ENCODE measurements at places on chromosomes 4 and X.

DNA sequence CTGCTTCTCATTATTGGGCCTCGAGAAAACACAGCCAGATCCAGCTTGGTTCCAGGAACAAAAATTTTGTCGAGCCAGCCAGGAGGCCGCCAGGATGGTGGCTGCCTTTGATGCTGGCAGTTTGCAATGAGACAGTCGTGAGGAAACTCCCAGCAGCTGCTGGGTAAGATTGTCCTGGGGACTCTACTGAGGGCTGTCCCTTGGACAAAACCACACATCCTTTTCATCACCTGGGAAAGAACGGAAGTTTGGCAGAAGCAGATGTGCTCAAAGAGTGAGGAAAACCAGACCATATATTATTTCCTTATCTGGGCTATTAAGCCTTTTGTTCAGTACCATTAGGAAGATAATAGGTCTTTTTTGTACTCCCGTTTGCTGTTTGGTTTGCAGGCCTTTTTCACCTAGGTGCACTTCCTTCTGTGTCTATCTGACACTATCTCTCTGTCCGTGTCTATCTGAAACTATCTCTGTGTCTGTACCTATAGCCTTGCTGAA is 13.4 kb upstream of the PAPSS1 start:
- no peak for DNase-seq

GRCh38 chrX:153608376-153608775 is 9.4 kb upstream of the CCNQ start:
- no peak for DNase-seq

- peak; percentile 33 for DNase-seq
Measured at GRCh38 chrX:46704767-46705386, 54.0 kb downstream of the SLC9A7 start.

- peak; percentile 1 for DNase-seq
Measured at GRCh38 chr4:35867057-35867456, 377.3 kb downstream of the ARAP2 start.

- DNase-seq = peak; percentile 62
Measured at GRCh38 chr4:13963601-13964000, 336.1 kb upstream of the BOD1L1 start.

DNA sequence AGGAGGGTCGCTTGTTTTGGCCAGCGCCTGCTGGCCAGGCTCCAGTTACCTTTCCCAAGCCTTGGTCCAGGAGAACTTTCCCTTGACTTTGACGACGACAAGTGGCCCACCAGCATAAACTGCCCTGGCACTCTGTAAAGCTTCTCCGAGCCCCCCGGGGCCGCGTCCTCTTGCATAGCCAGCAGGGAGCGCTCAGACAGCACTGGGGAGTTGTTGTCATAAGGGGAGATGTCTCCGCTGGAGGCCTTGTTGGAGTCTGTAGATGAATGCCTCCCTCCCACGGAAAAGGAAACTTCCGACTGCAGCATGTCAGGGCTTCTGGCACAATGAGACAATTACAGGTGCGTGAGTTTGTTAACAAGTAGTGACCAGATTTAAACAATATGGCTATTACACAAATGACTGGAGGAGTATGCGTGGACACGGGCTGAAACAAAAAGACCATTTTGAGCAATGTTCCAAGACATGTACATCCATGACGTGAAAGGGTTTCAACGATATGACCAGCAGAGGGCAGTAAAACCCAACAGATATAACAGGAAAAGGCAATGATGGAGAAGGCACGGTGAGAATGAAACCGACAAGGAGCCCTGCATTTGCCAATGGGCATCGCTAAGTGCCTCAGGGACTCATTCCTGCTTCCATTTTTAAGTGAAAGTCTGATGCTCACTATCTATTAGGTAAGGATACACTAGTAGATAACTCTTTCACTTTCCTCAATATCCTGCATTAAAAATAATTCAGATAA is 33.0 kb downstream of the HCCS start:
- DNase-seq = peak; percentile 77

- DNase-seq = no peak
Measured at GRCh38 chr4:47195706-47196105, 164.3 kb downstream of the GABRB1 start.

DNA sequence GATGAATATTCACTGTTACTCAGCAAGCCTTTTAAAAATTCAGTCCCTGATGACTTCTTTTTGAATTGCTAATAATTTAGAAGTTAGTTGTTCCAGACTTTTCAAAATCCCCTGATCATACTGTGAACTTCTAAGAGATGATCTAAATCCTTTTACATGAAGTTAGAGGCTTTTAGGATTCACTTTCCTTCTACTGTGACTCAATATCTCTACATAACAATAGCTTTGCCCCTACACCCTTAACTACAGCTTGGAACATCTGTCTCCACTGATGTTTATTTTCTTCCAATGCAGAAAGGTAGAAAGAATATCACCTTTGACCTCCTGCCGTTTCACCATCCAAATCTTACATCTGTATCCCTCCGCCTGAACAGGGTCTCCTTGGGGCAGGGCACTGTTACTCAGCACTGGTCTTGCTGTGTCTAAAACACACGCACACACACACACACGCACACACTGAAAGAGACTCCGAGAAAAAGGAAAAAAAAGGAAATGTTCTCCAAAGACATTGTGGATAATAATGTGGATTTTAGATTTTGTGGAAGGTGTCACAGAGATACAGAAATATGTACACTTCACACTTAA is 111.6 kb upstream of the GPRIN3 start:
- no peak for DNase-seq

DNA sequence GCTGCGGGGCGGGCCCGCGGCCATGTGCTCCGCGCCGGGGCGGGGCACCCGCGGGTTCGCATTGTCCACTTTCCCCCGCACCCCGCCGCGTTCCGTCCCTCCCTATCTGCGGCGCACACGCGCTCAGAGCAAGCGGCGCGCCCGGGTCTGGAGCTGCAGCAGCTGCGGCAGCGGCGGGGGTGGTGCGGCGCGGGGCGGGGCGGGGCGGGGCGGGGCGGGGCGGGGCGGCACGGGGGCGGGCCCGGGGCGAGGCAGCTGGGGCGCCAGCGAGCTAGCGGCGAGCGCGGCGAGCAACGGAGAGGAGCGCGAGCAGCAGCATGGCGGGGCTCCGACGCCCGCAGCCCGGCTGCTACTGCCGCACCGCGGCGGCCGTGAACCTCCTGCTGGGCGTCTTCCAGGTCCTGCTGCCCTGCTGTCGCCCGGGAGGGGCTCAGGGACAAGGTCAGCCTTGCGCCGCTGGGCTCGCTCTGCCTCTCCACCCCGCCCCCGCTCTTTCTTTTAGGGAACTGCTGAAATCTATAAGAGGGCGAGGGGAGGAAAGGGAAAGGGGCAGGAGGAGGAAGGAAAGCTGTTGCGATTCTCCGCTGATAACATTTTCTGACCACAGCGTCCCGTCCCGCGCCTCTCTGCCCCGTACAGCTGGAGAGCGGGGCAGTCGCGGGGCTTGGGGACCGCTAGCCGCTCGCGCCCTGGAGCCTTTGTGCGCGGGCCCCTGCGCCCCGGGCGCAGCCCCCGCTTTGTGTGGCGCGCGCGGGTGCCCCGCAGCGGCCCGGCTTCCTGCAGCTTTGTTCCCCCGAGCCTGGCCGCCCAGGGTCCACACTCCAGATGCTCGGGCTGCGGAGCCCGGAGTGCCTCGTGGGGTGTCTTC is at the start of gene TMEM131L:
Gene TMEM131L, plus strand, starts transcription at position 280 of the 868 bp plus-strand sequence. Its CDS starts 38 bp downstream, at position 318.
- peak; percentile 68 for DNase-seq

DNA sequence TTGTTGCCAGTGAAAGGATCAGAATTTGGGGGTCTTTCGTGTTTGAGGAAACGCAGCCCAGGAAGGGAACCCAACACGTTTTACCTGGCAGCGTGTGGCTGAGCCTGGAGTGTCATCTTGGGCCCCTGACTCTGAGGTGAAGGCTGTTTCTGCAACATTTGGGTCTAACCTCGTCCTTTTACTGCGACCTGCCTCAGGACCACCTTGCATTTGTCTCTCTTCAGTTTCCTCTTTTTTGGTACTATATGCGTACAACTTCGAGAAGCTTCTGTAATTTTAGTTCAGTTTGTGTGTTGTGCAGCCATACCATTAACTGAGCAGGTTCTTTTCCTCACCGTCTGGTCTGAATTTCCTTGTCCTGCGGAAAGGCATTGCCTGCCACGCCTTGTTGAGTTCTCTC is 61.5 kb downstream of the TMEM131L start:
- no peak for DNase-seq

- DNase-seq = no peak
Measured at GRCh38 chrX:50721764-50722521, 92.1 kb downstream of the SHROOM4 start.

GRCh38 chrX:142671036-142671435 is 354.7 kb upstream of the SPANXN4 start:
- DNase-seq = no peak

DNA sequence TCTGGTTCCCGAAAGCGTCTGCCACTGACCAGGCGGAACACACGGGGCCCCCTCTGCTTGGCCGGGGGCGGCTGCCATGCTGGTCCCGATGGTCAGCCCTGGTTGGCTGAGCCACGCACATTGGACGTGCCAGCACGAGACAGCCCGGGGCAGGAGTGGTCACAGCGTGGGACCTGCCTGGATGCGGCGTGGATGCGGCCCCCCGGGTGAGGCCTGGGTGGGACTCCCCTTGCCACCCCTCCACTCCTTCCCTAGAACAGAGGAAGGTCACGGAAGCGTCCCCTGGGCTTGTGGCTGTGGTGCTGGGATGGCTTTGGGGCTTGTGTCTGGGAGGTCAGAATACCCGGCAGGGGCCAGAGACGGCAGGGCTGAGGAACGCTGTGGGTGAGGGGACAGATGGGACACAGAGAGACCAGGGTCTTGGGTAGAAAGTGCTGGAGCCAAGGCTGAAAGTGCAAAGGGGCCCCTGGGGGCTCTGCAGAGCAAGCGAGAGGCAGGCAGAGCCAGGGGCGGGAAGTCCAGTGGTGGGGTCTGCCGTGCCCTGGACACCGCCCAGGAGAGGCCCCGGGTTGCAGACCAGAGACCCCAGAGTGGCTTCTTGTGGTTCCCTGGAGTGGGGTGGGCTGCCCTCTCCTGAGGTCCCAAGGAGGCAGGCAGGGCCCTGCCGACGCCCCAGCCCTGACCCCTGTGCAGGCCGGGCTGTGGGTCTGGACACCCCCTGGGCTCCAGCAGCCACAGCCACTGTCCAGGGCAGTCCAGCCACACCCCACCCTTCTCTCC is 8.6 kb upstream of the CPLX1 start:
- DNase-seq = no peak

GRCh38 chrX:118370921-118371624 is 25.2 kb downstream of the WDR44 start:
- DNase-seq = peak; percentile 29

DNA sequence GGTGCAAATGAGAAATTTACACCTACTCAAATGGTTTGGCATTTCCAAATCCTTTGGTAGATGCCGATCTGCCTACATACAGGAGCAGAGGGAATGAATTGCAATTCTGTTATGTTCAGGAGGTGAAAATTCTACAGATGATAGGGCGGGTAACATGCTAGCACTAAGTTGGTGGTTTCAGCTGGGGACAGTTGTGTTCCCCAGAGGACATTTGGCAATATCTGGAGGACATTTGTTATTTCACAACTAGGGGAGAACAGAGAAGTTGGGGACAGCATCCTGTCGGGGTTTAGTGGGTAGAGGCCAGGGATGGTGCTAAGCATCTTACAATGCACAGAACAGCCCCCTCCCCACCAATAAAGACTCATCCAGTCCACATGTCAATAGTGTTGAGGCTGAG is 96.5 kb upstream of the PUDP start:
- DNase-seq = no peak

DNA sequence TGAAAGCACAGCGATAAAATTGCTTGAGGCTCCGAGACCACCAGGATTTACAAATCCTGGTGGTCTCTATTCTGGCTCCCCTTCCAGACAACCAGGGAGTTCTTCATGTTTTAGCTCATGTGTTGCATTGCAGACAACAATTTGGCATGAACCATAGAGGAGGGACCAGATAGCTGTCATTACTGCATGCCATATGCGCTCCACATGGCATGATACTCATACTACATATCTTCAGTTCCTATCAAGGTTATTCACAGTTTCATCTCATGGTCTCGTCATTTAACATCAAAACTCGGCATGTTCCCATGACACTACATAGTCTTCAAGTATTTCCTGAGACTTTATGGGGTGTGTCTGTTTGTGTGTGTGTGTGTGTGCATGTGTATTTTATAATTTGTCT is 220.3 kb downstream of the OR13H1 start:
- DNase-seq = no peak

DNA sequence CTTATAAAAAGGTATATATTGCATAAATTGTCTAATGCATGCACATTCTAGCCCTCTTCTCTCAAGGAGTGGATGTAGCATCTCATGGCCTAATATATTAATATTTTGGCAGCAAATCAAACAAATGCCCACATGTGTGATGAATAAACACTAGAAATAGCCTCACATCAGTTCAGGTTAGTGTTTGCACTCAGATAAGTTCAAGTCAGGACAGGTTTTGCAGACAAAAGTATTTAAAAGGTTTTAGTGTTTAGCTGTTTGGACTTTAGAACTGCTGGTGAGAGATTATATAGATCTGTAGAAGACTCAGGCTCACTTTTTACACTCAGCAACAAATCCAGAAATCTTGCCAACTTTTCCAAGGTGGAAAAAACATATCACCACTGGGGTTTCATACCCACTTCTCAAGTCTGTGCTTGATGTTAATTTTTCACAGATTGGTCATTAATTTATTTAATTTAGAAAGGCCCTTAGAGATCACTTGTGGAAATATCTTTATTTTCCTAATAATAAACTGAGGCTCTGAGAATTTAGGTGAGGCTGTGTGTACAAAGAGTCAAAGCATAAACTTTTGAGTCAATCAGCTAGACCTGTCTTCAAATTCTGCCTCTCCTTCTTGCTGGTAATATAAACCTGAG is 362.6 kb downstream of the GASK1B start:
- no peak for DNase-seq

Data from astrocyte of the spinal cord (primary cell).